Substantia nigra (tissue), 51 donors: ENCODE measurements at places on chromosomes 4 and X.

GRCh38 chr4:169761846-169762245 lies 4.1 kb upstream of the HPF1 start:
- no peak for DNase-seq

DNA sequence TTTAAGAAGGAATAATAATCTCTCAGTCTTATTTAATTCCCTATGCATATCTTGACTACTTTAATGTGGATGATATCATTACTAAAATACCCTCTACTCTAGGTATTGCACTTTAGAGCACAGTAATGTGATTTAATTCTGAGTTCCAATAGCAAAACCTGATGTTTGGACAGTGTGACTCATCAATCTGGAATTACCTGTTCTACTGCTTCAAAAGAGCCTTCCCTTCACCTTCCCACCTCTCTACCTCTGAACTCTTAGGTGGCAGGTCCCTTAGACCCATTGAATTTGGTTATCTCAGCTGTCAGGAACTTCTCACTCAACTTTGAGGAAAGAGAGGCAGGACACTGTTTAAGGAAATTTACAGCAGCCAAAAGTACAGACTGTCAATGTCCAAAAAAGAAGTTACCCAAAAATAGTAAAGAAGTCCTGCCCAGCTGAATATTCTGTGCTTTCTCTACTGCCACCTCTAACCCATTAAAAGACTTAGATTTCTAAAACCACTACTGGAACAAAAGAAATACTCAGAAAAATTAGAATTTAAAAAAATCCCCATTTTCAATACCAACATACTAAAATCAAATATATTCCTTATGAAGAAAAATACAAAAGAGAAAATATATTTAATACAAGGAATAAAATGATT lies 123.1 kb upstream of the GPM6A start:
- DNase-seq = no peak

- no peak for DNase-seq
Measured at GRCh38 chr4:1593458-1593857, 90.7 kb downstream of the FAM53A start.

DNA sequence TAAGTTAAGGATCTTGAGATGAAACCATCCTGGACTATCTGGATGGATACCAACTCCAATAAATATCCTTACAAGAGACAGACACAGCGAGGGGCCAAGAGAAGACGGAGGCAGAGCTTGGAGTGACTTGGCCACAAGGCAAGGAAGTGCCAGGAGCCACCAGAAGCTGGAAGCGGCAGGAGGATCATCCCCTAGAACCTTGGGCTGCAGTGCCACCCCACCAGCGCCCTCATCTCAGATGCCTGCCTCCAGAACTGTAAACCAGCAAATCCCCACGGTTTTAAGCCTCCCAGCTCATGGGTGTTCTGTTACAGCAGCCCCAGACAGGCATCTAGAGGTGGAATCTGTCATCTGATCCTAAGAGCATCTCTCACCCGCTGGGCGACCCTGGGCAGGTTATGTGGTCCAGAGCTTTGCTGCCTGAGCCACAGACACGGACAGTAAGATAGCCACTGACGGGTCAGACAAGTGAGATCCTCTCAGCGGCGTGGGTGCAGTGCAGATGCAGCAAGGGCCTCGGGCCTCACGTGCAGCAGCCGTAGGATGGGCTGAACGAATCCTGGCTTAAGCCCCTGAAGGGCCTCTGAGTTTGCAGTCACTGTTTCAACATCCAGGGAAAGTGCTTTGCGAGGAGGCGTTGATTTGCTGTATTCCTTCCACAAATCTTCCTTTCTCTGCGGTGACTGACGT lies 25.1 kb upstream of the MXD4 start:
- DNase-seq = no peak

GRCh38 chr4:150126864-150127203 lies 48.6 kb downstream of the DCLK2 start:
- no peak for DNase-seq

DNA sequence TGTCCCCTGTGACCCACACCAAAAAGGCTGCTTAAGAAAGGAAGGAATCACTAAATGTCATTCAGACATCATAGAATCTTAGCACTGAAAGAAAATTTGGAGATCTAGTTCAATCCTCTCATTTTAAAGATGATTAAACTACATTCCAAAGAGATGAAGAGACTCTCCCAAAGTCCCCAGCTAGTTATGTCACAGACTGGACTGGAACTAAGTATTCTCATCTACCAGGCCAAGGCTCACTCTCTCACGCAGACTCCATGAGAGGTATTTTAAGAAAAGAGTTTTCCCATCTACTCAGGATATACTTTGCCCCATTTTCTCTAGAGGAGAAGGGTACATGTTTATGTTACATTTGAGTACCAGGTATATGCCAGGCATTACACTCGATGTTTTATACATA lies 6.9 kb downstream of the FABP2 start:
- no peak for DNase-seq

- no peak for DNase-seq
Measured at GRCh38 chrX:121851033-121851432, 803.6 kb downstream of the GLUD2 start.
